ENCODE measurements at places on chromosomes 2 and 18.
A peak's percentile ranks its signal among the peaks of the same experiment; 100 is the strongest.

- no peak for DNase-seq
These were observed 170.0 kb downstream of the DNAH7 start for GRCh38 chr2:195898505-195899191.

GRCh38 chr2:158773121-158773520 lies 22.0 kb upstream of the DAPL1 start:
- no peak for DNase-seq

DNA sequence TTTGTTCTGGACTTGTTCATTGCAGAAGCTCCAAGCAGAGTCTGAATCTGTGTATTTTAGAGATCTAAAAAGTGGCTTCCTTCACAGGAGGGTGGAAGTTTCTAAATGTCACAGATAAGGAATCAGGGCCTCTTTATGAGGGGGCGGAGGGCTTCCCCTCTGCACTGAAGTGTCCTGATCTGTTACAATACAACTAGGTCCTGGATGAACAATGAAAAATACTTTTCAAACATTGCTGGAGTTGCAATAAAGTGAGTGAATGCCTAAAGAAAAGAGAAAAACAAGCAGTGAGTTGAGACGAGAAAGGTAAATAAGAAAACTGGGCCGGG lies 179.3 kb upstream of the HDAC4 start:
- DNase-seq = no peak

DNA sequence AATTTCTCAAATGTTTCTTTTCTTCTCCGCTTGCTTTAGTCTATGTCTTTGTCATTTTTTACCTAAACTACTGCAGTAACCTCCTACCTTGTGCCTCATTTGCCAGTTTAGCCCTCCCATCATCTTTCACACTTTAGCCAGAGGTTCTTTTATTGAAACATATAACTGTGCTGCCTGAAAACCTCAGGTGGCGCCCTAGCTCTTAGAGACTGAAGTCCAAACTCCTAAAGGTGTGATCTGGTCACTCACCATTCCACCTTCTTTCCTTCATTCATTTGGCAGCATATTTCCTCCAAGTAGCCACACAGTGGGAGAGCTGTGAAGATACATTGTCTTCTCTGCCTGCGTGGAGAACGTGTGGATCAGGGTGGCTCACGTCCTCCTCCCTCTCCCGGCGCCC lies 98.2 kb upstream of the MAPRE2 start:
- no peak for DNase-seq

DNA sequence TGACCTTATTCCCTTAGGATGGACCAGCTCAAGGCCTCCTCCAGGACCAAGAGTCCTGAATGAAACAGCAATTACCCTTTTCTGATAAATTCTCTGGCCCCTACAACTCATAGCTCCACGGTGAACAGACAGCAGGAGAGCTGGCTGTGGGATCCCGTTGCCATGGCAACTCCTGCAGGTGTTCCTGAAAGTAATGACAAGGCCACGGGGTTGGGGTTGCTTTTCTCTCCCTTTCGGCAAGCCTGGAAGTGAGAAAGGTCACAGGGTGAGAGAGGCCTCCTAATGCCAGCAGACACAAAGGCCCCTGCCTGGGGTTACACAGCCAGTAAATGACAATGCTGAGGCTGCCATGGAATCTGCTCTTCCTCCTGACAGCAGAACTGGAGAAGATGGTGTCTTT lies 403.0 kb downstream of the NBAS start:
- DNase-seq = no peak

DNA sequence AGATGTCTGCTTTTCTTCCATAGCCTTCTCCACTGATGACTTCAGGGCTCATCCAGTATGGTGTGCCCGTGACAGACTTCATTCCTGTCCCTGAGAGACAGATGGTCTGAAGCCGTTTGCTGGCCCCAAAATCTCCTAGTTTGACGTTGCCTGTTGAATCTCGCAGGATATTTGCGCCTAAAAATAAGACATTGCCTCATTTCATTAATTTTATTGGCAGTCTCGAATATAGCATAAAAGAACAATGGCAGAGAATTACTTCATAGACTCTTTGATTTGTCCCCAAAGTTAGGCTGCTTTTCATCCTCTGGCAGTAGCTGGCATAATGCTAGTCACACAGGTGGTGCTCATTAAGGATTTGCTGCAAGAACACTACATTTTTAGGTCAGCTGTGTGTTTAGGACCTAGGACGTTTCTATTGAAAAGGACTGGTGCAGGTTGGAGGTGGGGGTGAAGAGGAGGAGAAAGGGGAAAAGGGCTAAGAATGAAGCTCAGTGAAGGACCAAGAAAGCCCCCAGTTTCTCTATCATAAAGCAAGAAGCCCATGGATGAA lies 14.7 kb upstream of the ERCC3 start:
- no peak for DNase-seq

DNA sequence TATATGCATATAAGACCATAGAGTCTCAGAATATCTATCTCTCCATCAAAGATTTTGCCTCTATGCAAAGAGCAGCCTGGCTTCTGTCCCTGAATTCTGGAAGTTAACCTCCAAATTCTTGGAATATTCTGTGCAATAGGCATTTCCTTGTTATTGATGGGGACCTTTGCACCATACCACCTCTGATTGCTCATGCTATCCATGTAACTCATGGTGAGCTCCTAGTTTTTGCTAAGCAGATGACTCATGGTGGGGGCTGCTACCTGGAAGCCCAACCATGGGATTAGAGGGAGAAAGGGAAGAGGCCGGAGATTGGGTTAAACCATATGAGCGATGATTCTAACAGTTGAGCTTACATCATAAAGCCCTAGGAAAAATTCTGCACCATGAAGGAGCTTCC lies 310.2 kb upstream of the FIGN start:
- DNase-seq = no peak

DNA sequence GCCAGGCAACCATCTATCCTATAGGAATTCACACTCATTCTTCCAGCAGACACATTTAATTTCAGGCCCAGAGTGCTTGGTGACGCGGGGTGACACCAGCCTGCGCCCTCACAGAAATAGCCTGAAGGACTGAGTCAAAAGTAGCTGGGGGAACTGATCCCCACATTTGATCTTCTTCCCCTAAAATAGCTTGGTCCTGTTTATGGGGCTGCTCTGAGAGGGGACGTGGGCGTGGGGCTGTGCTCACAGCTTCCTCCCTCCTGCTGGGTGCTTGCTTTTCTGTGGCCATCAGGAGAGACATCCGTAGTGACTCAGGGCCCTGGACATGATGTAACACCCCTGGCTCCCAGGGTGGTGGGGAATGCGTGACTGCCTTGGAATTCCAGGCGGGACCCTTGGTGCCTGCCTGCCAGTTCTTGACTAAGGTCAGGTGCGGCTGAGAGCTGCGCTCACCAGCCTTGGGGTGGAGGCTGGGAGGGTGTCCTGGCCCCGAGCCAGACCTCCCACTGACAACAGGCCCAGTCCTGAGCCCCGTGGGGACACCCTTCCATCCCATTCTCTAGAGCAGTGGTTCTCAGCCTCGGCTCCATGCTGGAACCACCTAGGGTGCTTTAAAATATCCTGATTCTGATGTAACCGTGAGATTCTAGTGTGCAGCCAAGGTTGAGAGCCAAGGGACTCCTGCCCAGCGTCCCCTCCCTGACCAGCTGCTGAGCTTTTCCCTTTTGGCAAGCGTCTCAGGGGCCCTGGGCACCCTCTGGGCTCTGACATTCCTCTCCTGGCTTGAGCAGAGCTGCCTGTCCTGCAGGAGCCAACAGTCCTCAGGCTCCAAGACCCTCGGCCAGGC lies 47.4 kb upstream of the SMAD7 start:
- DNase-seq = no peak

DNA sequence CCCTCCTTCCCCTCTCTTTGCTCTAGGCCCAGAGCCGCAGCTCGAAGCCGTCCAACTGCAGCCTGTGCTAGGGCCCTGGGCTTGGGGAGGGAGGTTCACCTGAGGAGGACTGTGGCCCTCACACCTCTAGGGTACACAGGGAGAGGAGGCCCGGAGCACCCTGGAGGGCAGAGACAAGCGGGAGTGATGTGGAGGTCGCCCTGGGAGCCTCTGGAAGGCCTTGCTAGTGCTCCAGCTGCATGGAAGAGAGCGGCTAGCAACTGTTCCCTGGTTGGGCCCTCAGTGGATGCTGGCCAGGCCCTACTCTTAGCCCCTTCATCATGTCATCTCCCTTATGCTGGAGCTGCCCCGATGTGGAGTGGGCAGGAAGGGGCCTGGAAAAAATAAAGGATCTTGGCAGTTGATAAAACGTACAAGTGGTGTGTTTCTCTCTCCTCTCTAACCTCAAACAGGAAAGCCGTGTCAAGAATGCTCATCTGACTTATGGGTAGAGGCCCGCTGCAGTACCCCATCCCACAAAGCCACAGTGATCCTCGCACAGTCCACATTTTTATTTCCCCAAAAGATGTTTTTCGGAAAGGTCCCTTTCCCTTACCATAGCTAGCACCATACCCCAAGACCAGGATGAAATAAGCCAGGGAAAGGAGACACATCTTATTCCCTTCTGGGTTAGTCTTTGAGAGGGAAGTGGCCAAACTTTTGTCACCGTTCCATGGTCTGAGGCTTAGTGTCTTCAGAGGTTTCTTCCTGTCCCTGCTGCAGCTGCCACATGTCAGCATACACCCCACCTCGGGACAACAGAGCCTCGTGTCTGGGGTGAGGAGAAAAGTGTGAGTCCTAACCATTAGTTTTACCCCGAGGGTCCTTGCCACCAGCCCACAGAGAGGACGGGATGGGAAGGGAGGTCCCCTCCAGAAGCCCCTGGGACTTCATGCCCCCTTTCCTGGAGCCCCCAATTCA lies 2.9 kb downstream of the ZFAND2B start:
- no peak for DNase-seq

- no peak for DNase-seq
These were observed 65.8 kb downstream of the PARD3B start for GRCh38 chr2:204611017-204611631.

DNA sequence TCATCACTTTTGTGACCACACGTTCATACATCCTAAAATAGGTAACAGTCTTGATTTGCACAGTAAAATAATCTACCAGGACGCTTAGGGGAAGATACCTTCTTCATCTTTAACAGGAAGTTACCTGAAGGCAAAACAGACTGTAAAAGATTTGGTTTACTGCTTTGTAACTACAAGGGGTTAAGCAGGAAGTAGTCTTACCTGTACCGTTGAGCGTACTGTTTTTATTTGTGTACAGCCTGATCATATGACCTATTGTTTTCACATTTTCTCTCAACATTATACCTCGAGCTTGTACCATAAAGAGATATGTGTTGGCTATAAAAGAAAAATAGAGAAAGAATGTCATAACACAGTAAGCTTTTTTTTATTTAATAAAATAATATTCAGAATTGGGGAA lies 18.3 kb downstream of the B4GALT6 start:
- DNase-seq = no peak

DNA sequence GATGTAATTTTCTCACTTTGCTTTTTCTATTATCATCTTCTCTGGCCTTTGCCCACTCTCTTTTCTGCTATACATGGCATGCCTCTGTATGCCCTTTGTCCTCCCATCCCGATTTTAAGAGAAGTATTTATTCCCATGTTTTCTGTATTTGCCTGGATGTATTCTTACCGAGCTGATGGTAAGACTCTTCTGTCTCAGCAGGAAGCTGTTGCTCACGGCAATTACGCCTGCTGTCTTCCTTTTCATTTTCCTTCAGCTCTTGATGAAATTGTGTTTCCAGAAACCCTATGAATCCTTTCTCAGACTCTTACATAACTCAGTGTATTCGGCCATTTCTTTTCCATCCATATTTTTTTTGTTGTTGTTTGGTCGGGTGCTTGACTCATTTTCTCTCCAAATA lies 121.6 kb downstream of the SP3 start:
- no peak for DNase-seq

DNA sequence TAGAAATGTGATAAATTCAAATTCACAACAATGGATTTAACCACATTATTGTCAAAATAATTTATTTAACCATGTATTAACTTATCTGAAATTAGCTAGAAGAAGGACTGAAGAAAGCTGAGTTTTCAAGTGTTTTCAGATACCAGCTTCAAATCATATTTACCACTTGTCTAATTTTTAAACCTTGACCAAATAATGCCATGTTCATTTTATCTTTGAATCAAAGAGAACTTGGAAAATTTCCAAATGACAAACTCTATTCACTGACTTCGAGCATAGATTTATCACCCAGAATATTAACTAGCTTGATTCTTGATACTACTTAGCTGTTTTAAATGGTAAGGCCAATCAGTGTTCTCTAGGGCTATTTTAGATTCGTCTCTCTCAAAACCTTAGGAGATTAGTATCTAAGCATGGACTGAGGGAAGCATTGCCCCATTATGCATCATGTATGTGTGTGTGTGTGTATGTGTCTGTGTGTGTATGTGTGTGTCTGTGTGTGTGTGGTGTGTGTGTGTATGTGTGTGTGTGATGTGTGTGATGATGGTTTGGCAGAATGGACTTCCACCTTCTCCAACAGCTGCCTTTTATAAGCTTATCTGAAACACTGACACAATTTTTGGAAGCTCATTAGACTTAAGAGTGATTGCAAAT lies 667.5 kb upstream of the FANCL start:
- DNase-seq = no peak

DNA sequence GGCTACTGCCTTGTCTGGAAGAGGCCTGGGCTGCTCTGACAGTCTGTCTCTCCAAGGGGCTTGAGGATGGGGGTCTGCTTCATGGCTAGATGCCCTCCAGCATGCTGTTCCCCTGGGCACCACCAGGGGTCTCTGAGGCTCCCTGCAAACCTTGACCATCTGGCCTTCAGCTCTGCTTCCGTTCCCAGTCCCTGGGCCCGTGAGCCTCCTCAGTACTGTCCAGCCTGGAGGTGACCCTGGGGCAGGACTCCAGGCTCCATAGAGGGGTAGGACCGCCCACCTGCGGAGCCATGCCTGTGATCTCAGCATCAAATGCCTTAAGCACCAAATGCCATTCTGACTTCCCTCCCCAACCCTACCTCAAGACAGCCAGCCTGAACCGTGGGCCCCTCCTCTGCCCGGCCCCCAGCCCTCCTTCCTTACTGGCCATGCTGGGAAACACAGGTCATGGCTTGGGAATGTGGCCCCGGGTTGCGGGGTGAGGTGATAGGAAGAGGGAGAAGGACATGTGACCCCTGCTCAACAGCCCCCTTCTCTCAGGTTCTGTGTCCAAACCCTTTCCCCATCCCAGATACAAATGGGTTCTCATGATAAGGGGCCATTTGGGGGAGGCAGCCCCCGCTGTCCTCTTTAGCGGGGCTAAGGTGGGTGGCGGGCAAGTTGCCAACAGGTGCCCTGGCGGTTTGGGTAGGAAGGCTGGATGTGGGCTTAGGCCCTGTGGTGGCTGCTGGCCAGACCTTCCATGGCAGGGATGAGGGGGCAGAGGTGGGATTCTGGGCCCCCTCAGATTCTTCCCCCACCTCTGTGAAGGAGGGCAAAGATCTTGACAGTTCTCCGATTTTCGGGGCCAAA lies 25.0 kb downstream of the SPEG start:
- peak; percentile 19 for DNase-seq

DNA sequence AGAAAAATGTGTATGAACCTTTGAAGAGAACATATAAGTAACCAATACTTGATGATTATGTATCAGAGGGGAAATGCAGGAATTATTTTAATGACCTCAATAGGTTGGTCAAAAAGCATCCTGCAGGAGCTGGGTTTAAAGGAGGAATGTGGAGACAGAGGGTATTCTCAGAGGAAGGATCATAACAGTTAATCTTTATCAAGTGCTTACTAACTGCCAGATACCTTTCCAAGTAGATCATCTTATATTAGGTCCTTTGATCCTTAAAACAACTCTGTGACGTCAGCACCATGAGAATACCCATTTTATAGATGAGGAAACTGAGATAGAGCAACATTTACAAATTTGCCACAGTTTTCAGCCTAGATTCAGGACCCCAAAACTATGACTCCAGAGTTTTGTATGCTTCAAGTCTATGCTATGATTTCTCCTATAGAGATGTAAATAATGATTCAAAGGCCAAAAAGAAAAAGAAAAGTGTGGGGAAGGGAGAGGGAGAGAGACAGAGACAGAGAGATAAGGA lies 3.0 kb downstream of the RFTN2 start:
- no peak for DNase-seq

Measured in stimulated activated CD4-positive, alpha-beta T cell treated with anti-CD3 and anti-CD28 coated beads, Interleukin-4, amount 100 ng/mL, for 48 hours (primary cell).